ENCODE measurements at places on chromosomes 5 and 9.

- no peak for DNase-seq
Measured at GRCh38 chr5:148765061-148765460, 61.4 kb upstream of the ADRB2 start.

DNA sequence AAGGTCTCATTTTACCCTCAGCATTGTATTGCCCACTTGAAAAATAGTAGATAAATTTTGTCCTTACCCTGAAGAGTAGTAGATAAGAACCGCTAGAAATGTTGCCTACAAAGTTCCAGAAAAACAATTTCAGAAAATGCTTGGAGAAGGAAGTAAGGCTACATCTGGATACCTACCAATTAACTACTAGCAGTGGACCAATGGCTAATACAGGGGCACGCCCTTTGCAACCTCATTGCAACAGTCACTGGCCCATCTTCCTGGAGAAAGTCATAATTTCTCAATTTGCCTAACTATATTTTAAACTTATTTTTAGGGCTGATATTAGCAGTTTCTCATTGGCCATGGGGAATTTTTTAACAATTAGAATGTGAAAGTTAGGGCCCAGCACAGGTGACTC, 326.7 kb upstream of the RFX3 start:
- no peak for DNase-seq

DNA sequence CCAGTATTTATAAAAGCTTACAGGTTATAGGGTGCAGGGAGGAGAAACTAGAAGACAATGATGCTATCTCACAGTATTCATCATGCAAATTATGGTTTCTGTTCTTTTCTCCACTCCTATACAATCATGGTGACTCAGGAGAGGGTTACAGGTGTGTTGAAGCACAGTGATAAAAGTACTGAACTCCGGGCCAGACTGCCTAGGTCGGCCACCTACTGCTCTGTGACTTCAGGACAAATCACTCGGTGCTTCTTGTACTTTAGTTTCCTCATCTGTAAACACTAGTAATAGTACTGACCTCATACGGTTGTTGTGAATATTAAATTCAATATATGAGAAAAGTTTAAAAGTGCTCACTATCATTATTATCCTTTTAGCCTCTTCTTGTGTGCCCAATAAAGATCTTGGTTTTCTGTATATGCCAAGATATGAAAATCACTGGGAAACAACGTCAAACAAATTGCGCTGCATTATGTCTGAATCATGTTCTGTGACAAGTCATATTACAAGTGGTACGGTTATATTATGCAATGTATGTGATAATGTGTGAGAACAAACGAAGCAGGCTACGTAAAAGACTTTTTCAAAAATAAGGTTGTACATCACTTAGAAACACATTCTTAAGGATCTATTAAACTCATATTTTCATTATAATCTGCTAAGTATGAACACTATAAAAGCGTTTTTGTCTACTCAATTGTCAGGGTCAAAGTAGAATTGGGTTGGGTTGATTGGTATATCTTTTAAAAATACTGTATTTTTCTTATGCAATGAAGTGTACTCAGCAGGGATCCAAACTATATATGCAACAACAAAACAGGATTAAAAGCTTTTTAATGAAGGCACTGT, 153.3 kb downstream of the EFNA5 start:
- DNase-seq = no peak

DNA sequence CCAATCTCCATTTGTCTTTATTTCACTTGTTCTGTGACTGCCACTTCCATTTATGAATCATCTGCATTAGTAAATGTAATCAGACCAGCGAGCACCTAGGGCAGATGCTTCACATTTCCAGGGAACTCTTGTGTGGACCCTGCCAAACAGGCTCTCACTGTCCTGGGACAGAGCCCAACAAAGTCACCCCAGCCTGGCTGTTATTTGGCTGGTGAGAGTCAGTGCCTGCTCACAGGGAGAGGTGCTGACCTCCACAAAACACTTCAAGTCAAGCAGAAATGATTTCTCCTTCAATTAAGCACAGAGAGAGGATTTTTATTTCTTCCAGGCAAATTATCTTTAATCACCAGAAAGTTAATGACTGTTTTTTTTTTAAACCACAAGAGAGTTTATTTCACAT, 568.0 kb downstream of the MTRR start:
- peak; percentile 41 for DNase-seq

DNA sequence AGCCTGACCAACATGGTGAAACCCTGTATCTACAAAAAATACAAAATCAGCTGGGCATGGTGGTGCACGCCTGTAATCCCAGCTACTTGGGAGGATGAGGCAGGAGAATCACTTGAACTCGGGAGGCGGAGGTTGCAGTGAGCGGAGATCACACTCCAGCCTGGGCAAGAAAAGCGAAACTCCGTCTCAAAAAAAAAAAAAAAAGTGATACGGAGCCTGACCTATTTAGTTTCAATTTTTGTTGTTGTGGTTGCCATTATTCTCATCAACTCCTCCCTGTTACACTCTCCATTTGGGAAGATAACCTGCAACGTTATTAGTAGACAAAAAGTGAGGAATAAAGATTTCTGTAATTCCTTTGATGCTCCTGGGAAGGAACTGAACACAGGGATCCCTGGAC, 1.3 kb downstream of the STOM start:
- no peak for DNase-seq

DNA sequence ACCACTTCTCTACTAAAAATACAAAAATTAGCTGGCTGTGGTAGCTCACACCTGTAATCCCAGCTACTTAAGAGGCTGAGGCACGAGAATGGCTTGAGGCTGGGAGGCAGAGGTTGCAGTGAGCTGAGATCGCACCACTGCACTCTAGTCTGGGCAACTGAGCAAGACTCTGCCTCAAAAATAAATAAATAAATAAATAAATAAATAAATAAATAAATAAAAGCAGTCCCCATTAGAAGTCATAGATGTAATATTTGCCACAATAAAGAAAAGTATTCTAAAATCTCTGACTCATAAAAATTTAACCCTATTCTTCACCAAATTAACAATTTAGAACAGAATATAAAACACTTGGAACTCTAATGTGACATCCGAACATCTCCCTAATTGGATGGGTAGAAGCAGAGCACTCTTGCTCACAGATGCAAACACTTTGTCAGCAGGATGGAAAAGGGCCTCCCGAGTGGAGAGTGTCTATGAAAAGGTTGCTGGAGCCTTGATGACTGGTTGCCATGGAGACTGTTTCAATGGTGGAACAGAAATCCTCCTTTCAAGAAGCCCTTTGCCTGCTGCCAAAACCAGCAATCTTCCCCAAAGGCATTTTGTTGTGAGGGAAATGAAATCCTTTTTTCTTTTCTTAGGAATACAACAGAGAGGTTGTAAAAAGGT, 38.9 kb upstream of the TRAF1 start:
- DNase-seq = no peak
